Cortex of kidney (tissue), 1 donor: ENCODE measurements at places on chromosomes 7 and 10.

- no peak for DNase-seq
These were observed 433.0 kb downstream of the PAXIP1 start for GRCh38 chr7:154569916-154570315.

- no peak for DNase-seq
These were observed 102.9 kb upstream of the FAM20C start for GRCh38 chr7:89232-90019.

GRCh38 chr10:2938869-2939268 is 128.5 kb upstream of the PFKP start:
- no peak for DNase-seq

DNA sequence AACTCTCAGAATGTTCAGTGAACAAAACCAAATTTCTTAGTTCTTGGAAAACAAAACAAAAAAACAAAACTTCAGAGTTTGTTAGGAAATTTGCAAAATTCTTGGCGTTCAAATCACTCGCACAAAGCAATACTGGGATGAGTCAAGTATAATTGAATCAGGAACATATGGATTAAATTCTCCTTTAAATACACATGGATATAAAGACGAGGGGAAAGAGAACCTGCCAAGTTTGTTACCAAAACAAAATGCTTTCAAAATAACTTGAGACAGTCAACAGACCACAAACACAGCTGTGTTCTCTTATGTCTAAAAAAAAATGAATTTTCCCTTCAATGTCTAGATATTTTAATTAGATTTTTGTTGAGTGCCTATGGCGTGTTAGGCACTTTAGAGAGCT is 93.5 kb upstream of the MPP7 start:
- no peak for DNase-seq

DNA sequence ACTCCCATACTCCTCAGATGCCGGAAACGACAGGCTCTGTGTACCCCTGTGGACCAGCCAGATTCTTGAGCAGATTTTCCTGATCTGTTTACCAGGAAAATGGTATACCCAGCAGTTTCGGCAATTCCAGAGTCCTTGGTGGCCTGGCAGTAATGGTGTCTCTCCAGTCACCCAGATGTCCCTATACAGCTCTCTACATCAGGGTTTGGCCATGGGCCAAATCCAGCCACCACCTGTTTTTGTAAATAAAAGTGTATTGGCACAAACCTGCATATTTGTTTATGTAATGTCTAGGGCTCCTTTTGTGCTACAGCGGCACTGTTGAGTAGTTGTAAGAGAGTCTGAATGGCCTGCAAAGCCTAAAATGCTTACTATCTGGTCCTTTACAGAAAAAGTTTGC is 491.3 kb downstream of the RPS24 start:
- DNase-seq, result no peak

GRCh38 chr7:66535414-66536329 is 93.0 kb upstream of the KCTD7 start:
- no peak for DNase-seq
